Activated naive CD4-positive, alpha-beta T cell treated with Interleukin-2 at 50 U/mL for 16 hours (primary cell): ENCODE measurements at places on chromosomes 7 and 10.

DNA sequence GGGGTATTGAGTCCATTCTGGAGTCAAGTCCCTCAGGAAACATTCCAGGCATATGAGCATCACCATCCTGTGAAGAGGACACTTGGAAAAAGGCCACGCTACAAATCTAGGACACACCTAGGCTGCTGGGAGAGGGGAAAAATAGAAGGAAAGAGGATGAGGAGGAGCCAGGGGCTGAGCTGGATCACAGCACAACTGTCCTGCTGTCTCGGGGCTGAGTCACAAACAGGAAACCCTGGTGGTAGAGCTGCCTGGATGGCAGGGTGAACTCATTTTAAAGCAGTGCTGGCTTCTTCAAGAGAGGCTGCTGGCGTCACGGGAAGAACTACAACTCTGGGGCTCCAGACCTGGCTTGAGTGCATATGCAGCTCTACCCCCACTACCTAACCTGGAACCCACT, 151.5 kb downstream of the RNF216 start:
- DNase-seq = peak; percentile 17

- no peak for DNase-seq
Observed at GRCh38 chr10:126732308-126732707, 61.8 kb upstream of the C10orf90 start.

DNA sequence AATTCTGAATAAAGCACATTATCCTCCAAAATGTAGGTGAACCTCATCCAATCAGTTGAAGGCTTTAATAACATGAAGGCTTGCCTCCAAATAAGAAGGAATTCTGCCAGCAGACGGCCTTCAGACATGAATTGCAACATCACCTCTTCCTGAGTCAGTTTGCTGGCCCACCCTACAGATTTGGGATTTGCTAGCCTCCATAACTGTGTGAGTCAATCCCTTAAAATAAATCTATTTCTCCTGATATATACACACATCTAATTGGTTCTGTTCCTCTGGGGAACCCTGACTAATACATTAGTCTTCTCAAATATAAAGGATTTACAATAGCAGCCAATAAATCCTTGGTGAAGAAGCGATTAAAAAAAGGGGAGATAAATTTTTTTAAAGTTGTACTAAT, 34.8 kb upstream of the OSBPL3 start:
- no peak for DNase-seq

- no peak for DNase-seq
Observed at GRCh38 chr10:91549262-91549661, 83.6 kb downstream of the PPP1R3C start.

DNA sequence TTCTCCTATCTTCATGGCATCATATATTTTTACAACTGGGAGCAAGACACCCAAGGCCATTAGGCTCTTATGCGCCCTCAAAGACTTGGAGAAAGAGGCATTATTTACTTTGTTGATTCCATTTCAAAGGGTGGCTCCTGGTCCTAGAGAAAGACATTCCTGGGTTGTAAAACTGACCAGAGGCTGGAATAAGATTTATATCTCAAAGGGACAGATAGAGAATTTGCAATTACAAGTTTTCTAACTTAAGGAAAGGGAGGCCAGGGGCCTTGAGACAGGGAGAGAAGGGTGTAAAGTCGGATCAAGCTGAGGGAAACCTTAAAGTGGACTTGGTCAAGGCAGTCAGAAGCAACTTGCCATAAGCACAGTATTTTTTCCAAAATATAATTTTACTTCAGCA, 1086.0 kb downstream of the SORCS3 start:
- DNase-seq = no peak

- no peak for DNase-seq
Observed at GRCh38 chr10:12657489-12657888, 308.1 kb downstream of the CAMK1D start.

GRCh38 chr7:35448486-35448885, 194.6 kb upstream of the TBX20 start:
- DNase-seq = no peak

GRCh38 chr10:128633864-128634540, 507.8 kb upstream of the MKI67 start:
- no peak for DNase-seq

GRCh38 chr7:154832557-154833138, 170.3 kb downstream of the PAXIP1 start:
- no peak for DNase-seq

DNA sequence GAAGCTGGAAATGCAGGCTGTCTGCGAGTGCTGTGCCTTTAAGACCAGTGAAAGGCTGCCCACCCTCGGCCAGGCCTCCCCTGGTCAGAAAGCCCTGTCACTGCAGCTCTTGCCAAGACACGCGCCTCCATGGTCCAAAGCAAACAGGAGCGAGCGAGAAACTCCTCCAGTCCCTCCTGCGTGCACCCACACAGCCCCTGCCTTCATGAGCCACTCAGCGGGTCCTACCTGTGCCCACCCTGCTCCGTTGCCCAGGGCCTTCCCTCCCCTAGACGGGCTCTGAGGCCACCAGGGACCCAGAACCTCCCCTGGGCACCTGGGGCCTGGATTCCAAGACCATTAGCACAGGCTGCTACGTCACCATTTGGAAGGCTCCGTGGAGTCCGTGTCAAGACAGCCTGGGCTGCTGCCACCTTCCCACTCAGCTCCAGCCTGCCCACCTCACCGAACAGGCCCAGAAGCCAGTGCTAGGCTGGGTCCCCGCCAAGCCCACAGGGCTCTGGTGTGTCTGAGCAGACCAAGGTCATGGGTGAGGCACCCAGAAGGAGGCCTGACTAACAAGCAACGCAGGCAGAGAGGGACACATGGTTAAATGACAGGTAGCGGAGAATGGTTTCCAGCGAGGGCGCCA, 144.5 kb downstream of the NEURL1 start:
- no peak for DNase-seq

DNA sequence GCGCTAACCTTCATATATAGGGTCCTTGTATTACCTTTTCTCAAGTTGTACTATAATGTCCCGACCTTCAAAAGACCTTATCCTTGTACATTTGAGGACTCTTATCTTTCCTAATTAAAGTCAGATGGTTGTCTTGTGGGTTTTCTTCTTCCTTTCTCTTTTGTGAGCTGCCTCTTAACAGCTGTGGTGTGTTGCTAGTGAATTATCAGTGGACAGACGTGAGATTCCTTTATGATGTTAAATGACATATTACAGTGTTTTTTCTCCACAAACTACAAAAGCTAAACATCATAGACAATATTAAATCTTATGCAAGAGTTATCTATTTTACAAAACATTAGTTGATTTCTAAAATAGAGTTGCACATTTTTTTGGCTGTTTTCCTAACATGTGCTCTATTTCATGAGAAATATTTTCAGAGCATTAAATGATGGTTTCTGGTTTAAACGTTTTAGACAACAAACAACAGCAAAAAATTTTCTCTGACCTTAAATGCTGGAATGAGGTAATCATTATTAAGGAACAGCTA, 272.2 kb upstream of the NPVF start:
- DNase-seq = no peak

GRCh38 chr10:24208661-24209431, at the start of gene KIAA1217:
TSS of gene KIAA1217 (plus strand) at chr10:24209138. CDS start at chr10:24209194, 56 bp downstream.
- DNase-seq = no peak

DNA sequence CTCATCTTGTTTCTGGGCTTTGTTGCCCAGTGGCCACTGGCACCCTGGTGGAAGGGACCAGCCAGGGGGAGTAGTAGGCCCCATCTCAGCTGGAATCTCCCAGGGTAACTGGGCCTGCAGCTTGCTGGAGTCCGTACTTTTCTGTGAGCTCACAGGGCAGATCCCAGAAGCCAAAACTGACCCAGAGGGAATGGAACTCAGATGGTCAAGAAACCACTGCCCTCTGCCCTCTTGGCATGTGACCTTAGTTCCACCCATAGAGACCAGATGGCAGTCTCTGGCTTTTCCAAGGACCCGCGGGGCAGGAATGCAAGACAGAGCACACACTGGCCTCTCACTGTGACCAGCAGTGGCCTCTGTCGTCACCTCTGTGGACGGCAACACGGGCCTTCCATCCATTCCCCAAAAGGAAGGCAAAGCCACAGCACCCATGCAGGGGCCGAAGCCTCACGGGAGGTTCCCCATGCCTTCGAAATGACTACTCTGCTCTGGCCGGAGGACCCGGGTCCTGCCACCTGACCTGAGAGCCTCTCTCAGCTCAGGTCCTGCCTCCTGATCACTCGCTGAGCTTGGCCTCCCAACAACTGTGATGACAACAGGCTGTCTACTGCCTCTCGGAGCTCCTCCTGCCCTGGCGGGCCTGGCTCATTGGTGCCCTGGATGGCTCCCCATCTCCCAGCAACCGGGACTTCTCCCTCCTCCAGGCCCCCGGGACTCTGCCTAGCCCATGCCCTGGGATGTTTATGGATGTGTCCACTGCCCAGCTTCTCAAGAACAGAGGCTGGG, 29.9 kb downstream of the MYL10 start:
- DNase-seq = no peak

GRCh38 chr10:62851442-62851841, 35.3 kb upstream of the EGR2 start:
- DNase-seq = no peak

DNA sequence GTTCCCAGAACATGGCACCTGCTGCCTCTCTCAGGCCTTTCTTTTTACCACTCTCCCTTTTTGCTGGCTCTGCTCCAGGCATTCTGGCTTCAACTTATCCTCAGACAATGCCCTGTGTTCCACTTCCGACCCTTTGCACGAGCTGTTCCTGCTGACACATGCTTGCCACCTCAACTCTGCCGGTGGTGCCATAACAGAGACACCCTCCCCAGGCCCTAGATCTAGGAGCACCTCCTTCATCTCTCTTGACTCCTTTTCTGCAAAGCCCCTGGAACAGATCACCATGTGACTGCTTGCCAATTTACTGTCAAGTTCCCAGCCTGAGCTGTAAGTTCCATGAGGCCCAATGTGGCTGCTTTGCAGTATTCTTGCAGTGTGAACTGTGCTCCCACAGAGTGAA, 256.0 kb upstream of the MKI67 start:
- no peak for DNase-seq

GRCh38 chr10:1687190-1687589, 50.1 kb downstream of the ADARB2 start:
- DNase-seq = no peak

GRCh38 chr10:106582291-106582690, 582.2 kb downstream of the SORCS1 start:
- DNase-seq = no peak

DNA sequence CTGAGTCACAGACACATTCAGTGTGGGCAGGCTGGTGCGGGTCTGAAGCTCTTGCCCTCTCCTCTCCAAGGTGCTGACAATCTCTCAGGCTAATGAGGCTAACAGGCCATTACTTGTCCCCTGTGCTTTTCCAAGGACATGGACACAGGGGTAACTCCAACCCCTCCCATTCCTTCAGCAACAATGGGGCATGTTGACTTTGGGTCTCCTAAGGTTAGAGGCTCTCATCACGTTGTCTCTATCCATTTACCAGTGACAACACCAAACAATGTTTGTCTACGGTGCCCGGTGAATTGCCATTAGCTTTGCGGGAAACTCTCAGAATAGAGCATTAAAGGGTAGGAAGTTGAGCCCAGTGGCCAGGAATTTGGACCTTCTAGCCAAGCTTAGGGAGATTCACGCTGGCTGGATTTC, 101.6 kb upstream of the TNS3 start:
- DNase-seq = no peak

- no peak for DNase-seq
Observed at GRCh38 chr7:126487728-126488442, 764.9 kb downstream of the GRM8 start.

GRCh38 chr7:117818232-117818631, 55.0 kb downstream of the CTTNBP2 start:
- DNase-seq = no peak

- no peak for DNase-seq
Observed at GRCh38 chr10:13913897-13914296, 327.1 kb downstream of the PRPF18 start.

DNA sequence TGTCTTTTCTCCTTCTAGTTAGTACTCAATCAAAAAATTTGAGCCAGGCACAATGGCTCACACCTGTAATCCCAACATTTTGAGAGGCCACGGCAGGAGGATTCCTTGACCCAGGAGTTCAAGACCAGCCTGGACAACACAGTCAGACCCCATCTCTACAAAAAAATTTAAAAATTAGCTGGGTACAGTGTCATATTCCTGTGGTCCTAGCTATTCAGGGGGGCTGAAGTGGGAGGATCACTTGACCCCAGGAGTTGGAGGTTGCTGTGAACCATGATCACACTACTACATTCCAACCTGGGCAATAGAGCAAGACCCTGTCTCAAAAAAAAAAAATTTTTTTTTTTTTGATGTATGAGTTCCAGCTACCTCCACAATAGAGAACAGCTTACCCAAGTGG, 57.8 kb downstream of the SKIDA1 start:
- DNase-seq = no peak

- no peak for DNase-seq
Observed at GRCh38 chr7:102101926-102102325, 184.7 kb upstream of the SH2B2 start.

DNA sequence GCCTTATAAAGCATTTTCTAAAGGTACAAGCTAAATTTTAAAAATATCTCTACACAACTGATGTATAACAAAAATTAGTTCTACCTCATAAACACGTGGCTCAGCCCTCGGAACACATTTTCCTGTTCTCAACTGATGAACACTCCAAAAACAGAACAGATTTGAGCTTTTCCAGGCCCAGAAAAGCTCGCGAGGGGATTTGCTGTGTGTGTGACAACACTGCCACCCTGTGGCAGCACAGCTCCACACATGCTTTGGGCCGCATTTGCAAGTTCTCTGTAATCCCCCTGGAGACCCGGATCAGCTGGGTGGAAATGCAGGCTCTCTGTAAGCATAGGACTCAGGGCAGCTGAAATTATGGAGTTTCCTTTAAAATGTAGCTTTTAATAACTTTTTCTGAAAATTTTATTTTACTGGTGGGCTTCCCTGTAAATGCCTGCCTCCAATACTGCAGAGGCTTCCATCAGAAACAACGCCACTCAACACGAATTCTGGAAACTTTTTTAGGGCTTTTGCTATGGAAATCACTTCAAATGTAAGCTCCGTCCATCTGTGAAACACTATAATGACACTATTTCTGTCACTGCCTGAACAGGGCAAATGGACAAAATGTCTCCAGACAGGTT, 155.5 kb downstream of the COBL start:
- peak; percentile 49 for DNase-seq

DNA sequence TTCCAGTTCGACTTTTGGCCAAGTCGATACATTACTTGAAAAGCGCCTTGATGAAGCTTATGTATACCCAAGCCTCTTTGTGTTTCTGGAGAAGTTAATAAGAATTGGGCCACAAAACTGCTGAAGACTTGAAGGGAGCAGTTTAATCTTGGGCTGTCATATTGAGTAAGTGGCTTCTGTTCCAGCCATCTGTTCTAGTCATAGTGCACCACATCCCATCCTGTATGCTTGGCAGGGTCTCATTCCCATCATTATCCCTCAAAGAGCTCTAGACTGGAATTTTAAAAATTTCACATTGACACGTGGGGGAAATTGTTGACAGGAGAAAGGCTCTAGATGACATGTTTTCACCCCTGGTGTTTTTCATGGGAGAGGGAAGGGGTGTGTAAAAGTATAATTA, 196.6 kb upstream of the PLPP4 start:
- no peak for DNase-seq

- DNase-seq = no peak
Observed at GRCh38 chr7:85882335-85882734, 695.5 kb upstream of the SEMA3D start.
